ENCODE measurements at places on chromosomes 7 and 10.
A peak's percentile ranks its signal among the peaks of the same experiment; 100 is the strongest.

DNA sequence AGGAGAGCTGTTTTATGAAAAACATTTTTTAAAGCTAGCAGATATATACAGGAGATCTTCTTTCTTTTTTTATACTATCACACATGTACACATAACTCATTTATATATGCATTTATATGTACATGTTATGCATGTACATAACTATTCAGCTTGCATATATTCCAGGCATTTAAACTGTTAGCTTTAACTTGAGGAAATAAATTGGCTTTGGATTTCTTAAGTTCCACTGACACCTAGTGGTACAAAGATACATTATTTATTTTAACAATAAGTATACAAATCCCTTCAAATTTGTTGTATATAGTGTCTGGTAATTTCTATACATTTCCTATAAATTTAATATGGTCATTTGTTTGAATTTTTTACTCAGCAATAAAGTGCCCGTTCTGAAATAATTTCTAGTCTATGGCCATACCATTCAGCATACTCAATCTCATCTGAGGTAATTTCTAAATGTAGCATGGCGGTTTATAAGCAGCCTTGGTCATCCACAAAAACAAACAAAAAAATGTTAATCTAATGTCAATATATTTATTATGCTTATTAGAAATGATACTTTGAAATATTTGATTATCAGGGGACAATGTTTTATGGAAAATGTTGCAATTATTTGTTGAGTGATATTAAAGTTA lies 11.6 kb downstream of the ZDHHC6 start:
- DNase-seq = no peak
- H3K4me3 ChIP-seq = no peak overlapping the region
- H3K27ac ChIP-seq = no peak overlapping the region
- peaks cover 15% of the 10 kb centered on the region for H3K36me3 ChIP-seq

DNA sequence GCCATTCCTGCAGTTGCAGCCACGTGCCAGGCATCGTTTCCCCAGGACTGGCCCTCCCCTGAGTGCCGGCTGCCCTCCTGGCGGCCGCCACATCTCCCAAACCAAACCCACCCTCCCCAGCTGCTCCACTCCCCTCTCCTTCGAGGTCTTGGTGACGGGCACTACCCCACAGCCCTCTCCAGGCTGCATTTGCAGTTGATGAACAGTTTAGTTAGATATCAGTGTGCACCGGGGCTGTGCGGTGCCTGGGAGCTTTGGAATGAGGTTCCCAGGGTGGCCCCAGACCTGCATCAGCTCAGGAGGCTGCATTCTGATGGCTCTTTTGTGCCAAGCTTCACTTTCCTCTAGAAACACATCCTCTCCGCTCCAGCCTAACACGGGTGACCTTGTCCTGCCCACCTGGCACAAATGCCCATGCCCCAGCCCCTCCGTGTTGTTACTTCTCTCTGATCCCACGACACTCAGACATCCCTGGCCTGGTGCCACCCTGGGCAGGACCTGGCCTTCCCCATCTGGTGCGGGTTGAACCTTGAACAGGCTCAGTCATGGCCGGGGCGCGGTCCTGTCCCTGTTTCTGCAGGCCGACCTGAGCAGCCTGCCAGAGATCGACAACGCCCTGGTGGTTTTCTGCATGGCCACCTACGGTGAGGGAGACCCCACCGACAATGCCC lies 14.5 kb downstream of the TMEM120A start:
- H3K27ac ChIP-seq = no peak overlapping the region
- H3K4me3 ChIP-seq = no peak overlapping the region
- peaks cover 69% of the 10 kb centered on the region for H3K36me3 ChIP-seq
- no peaks in the 10 kb centered on the region for H3K4me1 ChIP-seq

GRCh38 chr10:29265210-29265768 lies 23.6 kb upstream of the LYZL1 start:
- H3K4me3 ChIP-seq = no peak overlapping the region
- no peaks in the 10 kb centered on the region for H3K36me3 ChIP-seq
- peaks cover 4% of the 10 kb centered on the region for H3K4me1 ChIP-seq
- H3K27ac ChIP-seq = no peak overlapping the region

DNA sequence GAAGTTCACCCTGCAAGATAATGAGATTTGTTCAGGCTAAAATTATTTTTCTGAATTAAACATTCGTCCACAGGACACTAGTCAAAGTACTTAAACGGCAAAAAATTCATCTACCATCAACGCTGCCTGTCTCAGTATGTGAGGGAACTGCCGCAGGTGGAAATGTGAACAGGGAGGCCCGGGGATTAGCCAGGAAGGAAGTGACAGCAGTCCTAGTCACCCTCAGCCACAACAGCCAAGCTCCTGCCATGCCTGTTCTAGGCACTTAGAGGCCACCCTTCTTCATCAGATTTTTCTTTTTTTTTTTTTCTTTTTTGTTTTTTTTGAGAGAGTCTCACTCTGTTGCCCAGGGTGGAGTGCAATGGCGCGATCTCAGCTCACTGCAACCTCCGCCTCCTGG lies 9.4 kb downstream of the NUDT5 start:
- DNase-seq = no peak
- H3K4me1 ChIP-seq = no peaks in the 10 kb centered on the region
- peaks cover 59% of the 10 kb centered on the region for H3K36me3 ChIP-seq
- no peak overlapping the region for H3K27ac ChIP-seq
- no peaks in the 10 kb centered on the region for H3K27me3 ChIP-seq

DNA sequence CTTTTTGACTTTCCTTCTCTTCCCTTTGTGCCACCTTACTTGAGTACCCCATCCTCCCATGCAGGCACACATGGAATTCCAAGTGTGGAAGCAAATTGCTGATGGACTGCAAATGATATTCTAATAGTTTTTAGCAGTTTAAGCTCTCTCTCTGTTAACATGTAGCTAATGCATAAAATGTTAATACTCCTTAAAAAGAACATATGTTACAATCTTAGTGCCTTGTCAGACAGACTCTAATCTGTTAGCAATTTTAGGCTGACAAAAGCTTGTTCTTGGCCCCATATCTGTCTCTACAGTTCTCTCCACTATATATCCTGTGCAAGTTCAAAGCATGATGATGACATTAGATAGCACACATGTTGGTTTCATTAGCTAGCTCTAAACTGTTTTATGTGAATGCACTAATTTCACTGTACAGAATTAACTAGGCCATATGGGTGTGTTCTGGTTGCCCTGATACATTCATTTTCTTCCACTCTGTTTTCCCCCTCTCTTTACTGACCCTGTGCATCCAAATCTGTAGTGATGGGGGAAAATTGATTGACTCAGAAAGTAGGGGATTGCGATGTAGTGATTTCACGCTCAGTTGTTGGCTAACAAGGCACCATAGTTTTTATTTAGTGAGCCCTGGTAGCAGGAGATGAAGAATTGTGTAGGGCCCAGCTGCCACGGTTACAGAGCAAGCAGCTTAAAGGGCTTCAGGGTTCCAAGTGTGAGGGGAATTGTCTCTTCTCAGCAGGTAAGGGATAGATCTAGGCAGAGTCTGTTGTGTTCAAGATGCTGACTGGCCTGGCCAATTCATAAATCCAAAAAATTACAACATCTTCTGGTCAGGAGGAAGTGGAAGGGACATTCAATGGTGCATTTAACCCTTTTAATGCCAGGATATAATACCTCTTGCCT lies 114.6 kb upstream of the FZD1 start:
- no peaks in the 10 kb centered on the region for H3K36me3 ChIP-seq
- no peak overlapping the region for H3K27ac ChIP-seq
- no peak overlapping the region for H3K4me3 ChIP-seq
- H3K4me1 ChIP-seq = peaks cover 5% of the 10 kb centered on the region

DNA sequence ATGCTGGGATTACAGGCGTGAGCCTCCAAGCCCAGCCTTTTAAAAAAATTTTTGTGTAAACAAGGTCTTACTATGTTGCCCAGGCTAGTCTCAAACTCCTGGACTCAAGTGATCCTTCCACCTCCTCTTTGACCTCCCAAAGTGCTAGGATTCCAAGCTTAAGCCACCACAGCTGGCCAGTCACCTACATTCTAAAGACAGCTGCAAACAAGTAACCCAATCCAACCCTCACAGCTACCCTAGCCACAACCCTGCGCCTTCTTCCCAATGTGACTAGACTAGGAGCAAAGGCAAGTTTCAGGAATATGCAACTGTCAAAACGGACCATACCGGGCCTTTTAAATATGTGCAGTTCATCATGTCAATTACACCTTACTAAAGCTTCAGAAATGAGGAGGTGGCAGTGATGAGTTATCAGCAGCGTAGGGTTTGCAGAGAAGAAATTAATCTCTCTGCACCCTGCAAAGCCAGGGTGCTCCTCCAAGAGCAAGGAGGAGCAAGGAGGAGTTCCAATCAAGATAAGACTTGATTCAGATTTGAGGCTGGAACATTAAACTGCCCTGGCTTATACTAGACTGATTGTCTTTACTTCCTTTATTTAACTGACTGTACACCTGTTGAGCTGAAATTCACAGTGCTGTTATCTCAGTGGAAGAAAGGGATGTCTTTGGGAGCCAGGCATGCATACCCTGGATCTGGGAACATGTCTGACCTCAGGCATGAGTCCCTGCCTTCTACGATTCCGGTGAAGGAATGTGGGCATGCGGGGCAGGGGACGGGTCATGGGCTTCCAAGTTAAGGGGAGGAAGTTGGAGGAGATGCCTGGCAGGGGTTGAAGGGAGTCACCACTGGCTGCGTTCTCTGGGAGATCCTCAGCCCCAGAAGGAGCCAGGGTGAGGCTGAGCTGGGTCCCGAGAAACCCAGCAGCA lies 15.5 kb upstream of the TMEM120A start:
- H3K4me1 ChIP-seq = no peaks in the 10 kb centered on the region
- H3K36me3 ChIP-seq = peaks cover 7% of the 10 kb centered on the region
- no peak for DNase-seq
- no peak overlapping the region for H3K27ac ChIP-seq
- no peak overlapping the region for H3K4me3 ChIP-seq

GRCh38 chr7:16422103-16422435 lies 731 bp upstream of the CRPPA start:
- no peak for DNase-seq
- H3K4me1 ChIP-seq = peaks cover 10% of the 10 kb centered on the region
- H3K4me3 ChIP-seq = no peak overlapping the region
- H3K36me3 ChIP-seq = no peaks in the 10 kb centered on the region
- no peaks in the 10 kb centered on the region for H3K27me3 ChIP-seq
- no peak overlapping the region for H3K27ac ChIP-seq

DNA sequence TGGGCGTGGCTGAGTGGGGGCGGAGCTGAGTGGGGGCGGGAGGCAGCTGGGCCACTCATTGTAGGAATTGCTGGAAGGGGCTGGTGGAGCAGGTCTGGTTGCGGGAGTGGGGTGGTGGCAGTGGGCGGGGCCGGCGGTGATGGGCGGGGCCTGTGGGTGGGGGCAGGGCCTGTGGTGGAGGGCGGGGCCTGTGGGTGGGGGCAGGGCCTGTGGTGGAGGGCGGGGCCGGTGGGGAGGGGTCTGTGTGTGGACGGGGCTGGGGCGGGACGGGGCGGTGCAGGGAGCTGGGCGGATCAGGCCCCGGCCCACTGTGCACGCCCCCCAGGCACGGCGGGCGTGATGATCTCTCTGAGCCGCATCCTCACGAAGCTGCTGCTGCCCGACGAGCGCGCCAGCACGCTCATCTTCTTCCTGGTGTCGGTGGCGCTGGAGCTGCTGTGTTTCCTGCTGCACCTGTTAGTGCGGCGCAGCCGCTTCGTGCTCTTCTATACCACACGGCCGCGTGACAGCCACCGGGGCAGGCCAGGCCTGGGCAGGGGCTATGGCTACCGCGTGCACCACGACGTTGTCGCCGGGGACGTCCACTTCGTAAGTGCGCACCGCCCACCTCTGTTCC lies 14.0 kb downstream of the SLC29A4 start:
- H3K4me1 ChIP-seq = peaks cover 10% of the 10 kb centered on the region
- H3K27ac ChIP-seq = no peak overlapping the region
- H3K27me3 ChIP-seq = no peaks in the 10 kb centered on the region
- H3K4me3 ChIP-seq = no peak overlapping the region
- peak; percentile 75 for DNase-seq
- peaks cover 63% of the 10 kb centered on the region for H3K36me3 ChIP-seq

- no peak overlapping the region for H3K27ac ChIP-seq
- H3K4me1 ChIP-seq = peaks cover 14% of the 10 kb centered on the region
- H3K4me3 ChIP-seq = peak overlapping the region; percentile 27
- no peaks in the 10 kb centered on the region for H3K36me3 ChIP-seq
These were observed 148.8 kb upstream of the ZMIZ1 start for GRCh38 chr10:78920011-78920410.

GRCh38 chr7:106065575-106066500 lies 46.3 kb downstream of the SYPL1 start:
- DNase-seq = no peak
- no peaks in the 10 kb centered on the region for H3K27me3 ChIP-seq
- no peaks in the 10 kb centered on the region for H3K36me3 ChIP-seq
- peaks cover 17% of the 10 kb centered on the region for H3K4me1 ChIP-seq
- no peak overlapping the region for H3K4me3 ChIP-seq
- no peak overlapping the region for H3K27ac ChIP-seq

- peak; percentile 18 for DNase-seq
- no peak overlapping the region for H3K4me3 ChIP-seq
- H3K36me3 ChIP-seq = no peaks in the 10 kb centered on the region
- H3K4me1 ChIP-seq = no peaks in the 10 kb centered on the region
These were observed 37.4 kb downstream of the RASGEF1A start for GRCh38 chr10:43229208-43230061.

- peak overlapping the region; percentile 5 for H3K27ac ChIP-seq
- no peaks in the 10 kb centered on the region for H3K36me3 ChIP-seq
- no peaks in the 10 kb centered on the region for H3K4me1 ChIP-seq
- no peaks in the 10 kb centered on the region for H3K27me3 ChIP-seq
- H3K4me3 ChIP-seq = no peak overlapping the region
These were observed 67.7 kb downstream of the BMPR1A start for GRCh38 chr10:86824151-86824550.

DNA sequence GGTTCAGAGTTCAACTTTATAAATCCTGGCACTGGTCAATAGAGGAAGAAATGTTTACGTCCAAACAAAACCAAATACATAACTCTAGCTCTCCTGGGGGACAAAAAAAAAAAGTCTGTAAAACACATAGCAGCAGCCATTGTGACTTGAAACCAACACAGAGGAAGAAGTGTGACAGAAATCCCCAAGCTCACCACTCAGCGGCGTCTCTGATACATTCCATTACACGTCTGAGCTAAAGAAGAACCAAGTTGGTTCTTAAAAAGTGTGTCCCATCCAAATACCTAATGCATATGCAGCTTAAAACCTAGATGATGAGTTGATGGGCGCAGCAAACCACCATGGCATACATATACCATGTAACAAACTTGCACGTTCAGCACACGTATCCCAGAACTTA lies 58.3 kb upstream of the NANOS1 start:
- H3K4me1 ChIP-seq = peaks cover 2% of the 10 kb centered on the region
- H3K4me3 ChIP-seq = no peak overlapping the region
- no peak for DNase-seq
- no peaks in the 10 kb centered on the region for H3K27me3 ChIP-seq
- H3K36me3 ChIP-seq = no peaks in the 10 kb centered on the region

GRCh38 chr7:75584354-75584753 lies 92.2 kb downstream of the SPDYE5 start:
- no peaks in the 10 kb centered on the region for H3K4me1 ChIP-seq
- H3K4me3 ChIP-seq = no peak overlapping the region
- H3K36me3 ChIP-seq = peaks cover 89% of the 10 kb centered on the region
- DNase-seq = no peak

GRCh38 chr10:6530211-6530840 lies 49.8 kb downstream of the PRKCQ start:
- no peak for DNase-seq
- H3K27me3 ChIP-seq = peaks cover 3% of the 10 kb centered on the region
- no peak overlapping the region for H3K4me3 ChIP-seq
